ENCODE measurements at places on chromosomes 7 and 10.
A peak's percentile ranks its signal among the peaks of the same experiment; 100 is the strongest.

- DNase-seq, result no peak
Observed at GRCh38 chr7:137944168-137944567, 57.7 kb downstream of the CREB3L2 start.

GRCh38 chr7:114760477-114760876 is 161.4 kb upstream of the MDFIC start:
- no peak for DNase-seq

GRCh38 chr7:6637544-6638229 is 569 bp downstream of the ZNF316 start:
- no peak for DNase-seq

DNA sequence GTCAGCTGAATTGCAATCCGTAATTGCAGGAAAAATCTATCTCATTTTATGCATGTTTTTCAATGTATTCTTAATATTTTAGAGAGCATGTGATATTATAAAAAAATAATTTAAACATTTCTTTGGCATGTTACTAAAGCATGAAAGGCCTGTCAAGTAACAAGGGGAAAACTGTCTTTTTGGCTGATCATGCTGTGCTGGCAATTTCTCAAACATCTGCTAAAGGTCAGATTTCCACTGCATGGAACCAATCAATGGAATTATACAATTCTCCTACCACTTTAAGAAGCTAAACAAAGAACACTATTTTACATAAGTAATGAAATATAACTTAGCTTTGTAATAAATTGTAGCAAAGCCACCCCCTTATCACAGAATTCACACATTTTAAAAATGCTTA is 49.4 kb downstream of the JMJD1C start:
- DNase-seq, result no peak

DNA sequence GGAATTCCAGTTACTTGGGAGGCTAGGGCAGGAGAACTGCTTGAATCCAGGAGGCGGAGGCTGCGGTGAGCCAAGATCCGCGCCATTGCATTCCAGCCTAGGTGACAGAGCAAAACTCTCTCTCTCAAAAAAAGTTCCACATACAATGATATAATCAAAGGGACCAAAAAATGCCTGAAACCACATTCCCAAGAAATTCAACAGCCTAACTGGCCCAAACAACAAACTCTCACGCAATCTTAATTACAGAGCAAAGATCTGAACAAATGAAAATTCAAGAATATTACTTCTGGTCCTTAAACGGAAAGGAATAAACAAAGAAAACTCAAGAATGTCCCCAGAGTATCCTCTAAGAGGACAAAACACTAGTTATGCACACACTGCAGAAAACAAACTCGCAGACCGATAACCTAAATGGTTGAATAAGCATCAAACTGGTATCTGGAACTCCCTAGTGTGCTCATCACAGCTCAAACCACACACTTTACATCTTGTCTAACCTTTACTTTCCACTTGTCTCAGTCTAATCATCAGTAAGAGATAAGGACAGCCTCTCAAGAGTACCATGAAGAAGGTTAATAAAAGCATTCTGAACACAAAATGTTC is 3.7 kb downstream of the OGA start:
- DNase-seq, result no peak

DNA sequence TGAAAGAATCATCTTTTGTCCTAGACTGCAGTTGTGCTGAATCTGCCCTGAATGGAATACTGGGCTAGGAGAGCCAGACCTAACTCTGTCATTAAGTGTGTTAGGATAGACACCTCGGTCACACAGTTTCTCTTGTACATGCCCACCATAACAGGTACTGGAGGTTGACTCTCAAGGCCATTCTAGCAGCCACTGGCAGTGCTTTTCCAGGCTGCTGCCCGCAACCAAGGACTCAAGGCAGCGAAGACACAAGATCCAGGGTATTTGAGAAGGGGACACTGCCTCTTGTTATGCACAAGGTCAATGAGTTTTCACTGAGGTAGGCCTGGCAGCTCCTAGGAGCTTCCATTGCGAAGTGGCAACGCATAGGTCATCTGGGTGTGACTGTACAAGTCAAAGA is 70.6 kb upstream of the ZNF746 start:
- DNase-seq, result no peak

- DNase-seq, result no peak
Observed at GRCh38 chr7:3683546-3684539, 382.8 kb downstream of the SDK1 start.

- DNase-seq, result no peak
Observed at GRCh38 chr7:33043501-33044400, 18.8 kb downstream of the NT5C3A start.

GRCh38 chr7:85185424-85186082 is 1.3 kb downstream of the SEMA3D start:
- DNase-seq, result peak; percentile 33

DNA sequence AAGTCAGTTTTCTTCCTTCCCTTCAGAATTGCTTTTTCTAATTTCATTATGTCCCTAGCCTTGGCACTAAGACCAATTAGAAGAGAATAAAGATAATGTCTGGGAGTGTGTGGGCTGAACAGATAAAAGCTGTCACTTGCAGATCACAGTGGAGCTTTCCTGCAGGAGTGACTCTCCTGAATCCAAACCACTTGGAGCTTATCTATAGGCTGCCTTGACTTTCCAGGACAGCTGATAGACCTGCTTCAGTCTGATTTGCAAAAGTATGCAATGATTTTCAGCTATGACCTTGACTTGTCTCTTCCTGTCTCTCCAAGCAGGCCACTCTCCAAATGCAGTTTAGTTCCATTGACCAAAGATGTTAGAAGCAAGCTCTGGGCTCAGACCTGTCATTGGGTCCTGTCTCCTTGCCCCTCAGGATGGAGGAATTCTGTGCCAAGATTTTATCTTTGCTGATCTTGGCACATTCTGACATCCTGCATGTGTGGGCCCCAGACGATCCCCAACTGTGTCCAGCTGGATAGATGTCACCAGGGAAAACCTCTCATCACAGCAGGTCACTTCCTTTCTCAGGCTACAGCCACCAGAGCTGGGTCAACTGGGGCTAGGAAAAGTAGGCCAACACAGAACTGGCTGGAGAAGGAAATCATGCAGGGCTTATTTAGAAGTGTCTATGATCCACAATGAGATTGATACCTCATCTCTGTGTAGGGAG is 120.9 kb upstream of the ZNF438 start:
- DNase-seq, result no peak

DNA sequence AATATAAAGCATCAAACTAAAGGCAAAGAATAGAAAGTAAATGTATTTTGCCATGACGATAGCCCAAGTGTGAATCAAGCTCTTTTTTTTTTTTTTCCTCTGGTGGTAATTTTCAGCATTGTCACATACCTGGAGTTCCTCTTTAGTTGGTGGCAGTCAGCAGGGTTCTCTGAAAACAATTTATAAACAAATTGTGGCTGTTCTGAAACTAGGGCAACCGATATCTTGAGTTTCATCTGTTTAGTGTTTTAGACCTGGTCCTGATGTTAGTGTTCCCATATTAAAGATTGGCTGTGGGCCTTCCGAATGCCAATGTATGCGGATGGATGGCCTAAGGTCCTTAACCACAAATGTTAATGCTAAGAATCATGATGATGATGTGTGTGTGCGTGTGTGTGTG is 713.1 kb downstream of the GATA3 start:
- DNase-seq, result no peak

DNA sequence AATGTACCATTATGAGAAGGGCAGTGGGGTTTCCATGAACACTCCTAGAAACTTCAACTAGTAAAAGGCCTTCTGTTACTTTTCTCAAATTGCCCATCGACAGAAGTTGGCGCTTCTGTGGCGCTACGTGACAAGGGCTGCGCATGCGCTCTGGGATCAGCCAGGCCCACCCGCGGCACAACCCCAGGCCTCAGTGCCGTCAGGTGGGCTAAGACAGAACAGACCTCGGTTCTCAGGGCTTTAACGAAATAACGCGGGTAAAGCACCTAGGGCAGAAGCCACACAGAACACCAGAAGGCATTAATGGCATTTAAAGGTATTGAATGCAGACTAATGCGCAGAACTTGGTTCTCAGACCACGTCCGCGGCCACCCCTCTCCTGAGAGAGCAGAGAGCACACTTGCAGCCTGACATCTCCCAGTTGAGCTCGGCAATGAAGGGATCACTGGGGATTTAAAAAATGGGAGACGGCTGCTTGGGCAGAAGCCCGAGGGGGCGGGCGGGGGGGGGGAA is 67.6 kb upstream of the CTNNA3 start:
- DNase-seq, result no peak

DNA sequence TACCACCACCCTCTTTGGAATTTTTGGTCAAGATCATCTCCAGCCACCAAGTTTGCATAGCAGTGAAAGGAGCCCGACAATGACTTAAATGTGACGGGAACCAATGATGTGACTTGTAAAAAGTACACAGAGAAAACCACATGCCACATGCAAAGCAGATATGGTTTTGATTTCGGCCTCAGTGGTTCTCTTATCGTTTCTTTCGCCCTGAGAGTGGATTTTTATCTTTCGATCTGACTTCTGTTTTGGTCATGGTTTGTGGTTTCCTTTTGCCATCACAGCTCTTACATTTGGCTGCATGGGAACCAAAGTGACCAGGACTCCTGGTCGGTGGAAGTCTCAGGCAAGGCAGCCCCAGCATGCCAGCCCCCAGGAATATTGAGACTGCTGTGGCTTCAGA is 31.5 kb downstream of the TCF7L2 start:
- no peak for DNase-seq

DNA sequence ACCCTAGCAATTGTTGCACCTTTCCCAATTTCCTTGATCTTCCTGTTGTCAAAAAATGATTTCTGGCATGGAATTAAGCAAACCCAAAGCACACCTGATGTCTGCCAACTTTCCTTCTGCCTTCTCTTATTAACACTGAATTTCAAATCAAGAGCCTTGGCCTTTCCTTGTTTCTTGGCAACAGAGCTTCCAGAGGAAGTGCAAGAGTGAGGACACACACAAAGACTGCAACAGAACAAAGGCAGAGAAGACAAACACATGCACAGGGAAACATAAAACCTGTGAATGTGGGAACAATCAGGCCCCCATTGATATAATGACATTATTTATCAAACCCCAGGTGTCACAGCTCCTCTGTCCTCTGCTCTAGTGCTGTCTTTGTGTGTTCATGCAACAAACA is 73.0 kb upstream of the IL6 start:
- DNase-seq, result no peak

GRCh38 chr10:3287572-3288445 is 115.2 kb upstream of the PITRM1 start:
- DNase-seq, result no peak

DNA sequence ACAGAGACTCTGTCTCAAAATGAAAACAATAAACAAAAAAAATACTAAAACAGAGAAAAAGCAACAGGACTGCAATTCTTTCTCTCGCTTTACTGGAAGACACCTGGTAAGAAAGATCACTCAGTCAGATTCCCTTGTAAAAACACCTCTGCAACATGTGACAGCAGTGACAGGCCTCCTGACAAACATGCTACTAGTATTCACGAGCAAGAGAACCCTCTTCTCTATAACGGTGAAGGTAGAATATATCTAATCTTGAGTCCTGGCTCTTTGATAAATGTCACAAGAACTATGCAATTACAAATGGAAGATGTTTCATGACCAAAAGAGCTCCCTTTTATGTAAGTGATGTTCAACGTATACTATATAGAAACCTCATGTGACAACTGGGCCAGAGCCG is 986.7 kb upstream of the LRRN3 start:
- no peak for DNase-seq

DNA sequence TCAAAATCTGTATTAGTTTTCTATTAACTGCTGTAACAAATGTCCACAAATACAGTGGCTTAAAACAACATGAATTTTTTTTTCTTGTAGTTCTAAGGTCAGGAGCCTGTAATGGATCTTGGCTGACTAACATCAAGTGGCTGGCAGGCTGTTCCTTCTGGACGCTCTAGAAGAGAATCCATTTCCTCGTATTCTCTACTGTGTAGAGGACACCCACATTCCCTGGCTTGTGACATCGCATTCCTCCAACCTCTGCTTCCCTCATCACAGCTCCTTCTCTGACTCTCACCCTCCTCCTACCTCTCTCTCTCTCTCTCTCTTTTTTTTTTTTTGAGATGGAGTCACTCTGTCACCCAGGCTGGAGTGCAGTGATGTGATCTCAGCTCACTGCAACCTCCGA is 4.8 kb upstream of the CALHM1 start:
- DNase-seq, result no peak

GRCh38 chr7:123761729-123762128 is 12.9 kb upstream of the WASL start:
- DNase-seq, result no peak

DNA sequence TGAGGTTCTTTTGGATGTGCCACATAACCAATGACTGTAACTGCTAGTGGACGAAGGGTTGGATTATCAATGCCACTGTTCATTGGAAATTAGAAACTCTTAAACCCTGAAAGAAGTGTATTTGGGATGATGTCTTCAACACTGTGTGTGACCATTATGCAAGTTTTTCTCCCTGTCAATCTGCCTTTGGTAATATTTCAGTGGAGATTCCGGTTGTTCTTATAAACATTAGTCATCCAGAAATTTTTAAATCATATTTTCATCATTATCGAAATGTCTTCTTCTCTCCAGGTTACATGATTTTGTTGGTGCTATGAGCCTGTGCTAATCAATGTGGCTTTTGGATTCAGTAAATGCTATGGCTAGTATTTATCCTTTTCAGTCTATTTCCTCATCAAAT is 61.7 kb upstream of the KLF6 start:
- DNase-seq, result no peak

DNA sequence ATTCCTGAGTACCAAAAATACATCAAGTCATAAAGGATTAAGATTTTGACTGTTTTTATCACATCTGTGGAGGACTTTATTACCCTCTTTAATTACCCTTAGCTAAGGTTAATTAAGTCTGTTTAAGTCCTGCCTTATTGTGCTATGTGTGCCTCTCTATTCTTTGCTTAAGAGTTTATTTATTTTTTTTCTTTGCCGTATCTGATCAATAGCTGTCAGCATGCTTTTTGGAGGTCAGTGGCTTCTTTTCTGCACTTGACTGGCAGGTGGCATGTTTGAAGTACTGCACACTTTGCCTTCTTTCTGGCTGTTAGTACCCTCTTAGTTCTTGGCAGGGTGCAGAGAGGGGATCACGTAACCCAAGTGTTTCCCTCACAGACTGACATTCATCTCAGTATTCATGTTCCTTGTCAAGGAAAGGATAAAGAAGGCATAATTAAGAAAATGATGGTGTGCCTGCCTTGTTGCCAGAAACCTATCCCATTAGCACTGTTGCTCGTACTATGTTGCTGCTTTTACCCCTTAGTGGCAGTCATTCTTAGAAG is 225.8 kb downstream of the EXOC4 start:
- DNase-seq, result no peak

- DNase-seq, result no peak
Observed at GRCh38 chr7:92632791-92633190, 42.6 kb upstream of the FAM133B start.

DNA sequence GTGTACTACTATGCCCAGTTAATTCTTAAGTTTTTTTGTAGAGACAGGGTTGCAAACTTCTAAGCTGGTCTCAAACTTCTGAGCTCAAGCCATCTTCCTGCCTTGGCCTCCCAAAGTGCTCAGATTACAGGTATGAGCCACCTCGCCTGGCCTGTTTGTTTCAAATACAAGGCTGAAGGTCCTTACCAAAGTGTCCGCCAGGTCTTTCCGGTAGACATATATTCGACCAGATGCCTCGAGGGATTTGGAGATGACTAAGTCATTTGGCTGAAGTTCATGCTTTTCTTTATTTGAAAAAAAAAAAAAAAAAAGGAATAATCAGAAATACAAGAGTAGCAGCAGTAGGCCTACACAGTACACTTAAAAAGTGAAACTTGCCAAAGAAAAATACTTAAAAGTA is 204.5 kb upstream of the CDCA7L start:
- DNase-seq, result no peak
